HT1080 (cell line): ENCODE measurements at places on chromosomes 5 and 9.

GRCh38 chr5:83035373-83036100 lies 41.7 kb downstream of the TMEM167A start:
- DNase-seq = no peak

DNA sequence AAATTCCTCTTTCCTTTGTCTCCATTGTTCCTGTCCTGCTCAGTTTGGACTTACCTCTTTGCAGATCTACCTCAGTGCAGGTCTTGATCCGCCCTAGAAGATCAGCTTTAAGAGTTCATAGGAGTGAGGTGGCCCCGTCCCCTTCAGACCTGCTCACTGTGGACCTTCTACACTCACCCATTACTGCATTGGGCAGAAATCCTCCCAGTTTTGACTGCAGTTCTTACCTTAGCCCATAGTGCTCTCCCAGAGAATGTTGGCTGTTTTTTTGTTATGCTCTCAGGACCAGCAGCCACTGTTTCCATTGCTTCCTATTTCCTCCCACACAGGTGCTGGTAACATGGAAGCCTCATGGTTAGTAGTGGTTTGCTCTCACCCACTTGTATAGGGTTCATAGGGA lies 63.3 kb downstream of the GALNT10 start:
- no peak for DNase-seq

DNA sequence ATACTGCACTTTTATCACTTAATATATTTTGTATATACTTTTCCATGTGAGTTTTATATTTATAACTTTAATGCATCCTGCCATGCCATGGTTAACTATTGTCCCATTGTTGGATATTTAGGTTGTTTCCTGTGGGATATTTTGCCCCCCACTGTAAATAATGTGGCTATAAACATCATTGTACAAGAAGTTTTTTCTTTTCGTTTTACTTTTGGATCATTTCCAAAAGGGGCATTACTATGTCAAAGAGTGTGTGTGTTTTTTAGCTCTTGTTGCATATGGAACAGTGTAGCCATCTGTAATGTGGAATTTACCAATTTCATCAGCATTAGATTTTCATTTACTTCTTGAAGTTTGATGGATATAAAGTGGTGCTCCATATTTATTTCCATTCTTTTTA lies 13.3 kb downstream of the ITGA2 start:
- DNase-seq = no peak

DNA sequence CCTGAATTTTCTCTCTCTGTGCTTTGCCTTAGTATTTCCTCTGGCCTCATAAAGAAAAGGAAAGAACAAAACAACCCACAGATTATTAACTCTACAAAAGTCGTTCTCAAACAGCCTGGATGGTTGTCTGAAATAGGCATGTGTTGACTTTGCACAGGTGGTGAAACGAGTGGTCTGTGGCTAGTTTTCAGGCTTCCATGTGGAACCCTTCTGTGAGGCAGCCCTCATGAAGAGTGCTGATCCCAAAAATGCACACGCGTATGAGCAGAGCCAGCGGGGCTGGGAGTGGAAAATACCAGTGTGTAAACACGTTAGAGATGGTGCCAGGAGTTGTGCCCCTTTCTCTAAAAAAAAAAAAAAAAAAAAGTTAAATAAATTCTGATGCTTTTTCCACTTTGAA lies 4.9 kb upstream of the PSAT1 start:
- DNase-seq = no peak

DNA sequence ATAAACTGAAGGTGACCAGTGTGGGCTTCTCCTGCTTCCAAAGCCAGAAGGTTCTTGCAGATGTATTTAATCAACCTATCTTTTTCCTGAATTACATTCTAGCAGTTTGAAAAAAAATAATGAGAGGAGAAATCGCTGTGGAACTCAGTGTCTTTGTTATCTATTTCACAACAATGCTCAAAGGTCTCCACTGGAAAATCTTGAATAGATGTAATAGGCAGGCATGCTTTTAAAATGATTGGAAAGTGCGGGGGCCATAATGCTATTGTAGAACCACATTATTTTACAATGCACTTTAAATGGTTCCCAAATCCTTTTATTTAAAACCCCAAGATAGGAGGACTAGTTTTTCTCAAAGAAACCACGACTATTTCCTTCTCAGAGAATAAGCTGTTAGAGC lies 23.3 kb downstream of the ENC1 start:
- no peak for DNase-seq

- DNase-seq = peak; percentile 85
Observed at GRCh38 chr9:99819123-99819855, 2.4 kb upstream of the NR4A3 start.

DNA sequence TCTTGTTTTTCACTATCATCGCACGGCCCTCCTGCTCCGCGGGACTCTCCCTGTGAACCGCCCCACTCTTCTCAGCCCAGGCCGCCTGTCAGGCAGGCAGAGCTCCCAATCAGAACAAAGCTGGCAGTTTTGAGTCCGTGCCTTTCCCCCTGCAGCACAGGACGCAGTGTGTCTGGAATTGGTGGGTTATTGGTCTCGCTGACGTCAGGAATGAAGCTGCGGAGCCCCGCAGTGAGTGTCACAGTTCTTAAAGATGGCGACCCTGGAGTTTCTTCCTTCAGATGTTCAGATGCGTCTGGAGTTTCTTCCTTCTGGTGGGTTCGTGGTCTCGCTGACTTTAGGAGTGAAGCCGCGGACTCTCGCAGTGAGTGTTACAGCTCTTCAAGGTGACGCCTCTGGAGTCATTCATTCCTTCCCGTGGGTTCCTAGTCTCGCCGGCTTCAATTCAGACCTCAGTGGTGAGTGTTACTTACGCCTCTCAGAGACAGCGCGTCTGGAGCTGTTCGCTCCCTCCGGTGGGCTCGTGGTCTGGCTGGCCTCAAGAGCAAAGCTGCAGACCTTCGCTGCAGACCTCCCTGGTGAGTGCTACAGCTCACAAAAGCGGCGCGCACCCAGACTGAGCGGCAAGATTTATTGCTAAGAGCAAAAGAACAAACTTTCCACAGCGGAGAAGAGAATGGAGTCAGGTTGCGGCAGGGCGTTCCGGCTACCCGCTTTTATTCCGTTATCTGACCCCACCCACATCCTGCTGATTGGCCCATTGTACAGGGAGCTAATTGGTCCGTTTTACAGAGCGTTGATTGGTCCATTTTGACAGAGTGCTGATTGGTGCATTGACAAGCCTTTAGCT lies 7.4 kb downstream of the ZDHHC11B start:
- no peak for DNase-seq

GRCh38 chr9:70789086-70789485 lies 332.3 kb downstream of the TRPM3 start:
- DNase-seq = no peak
